ENCODE measurements at places on chromosomes 11 and 22. TPM values are rescaled to one million over a fixed set of nuclear protein-coding genes. Genes with fewer than 3 reads are reported as not detected.

OR6A2 gene
- not detected for total RNA-seq

ZC3H12C gene
- total RNA-seq, result 12.5 TPM

DNA sequence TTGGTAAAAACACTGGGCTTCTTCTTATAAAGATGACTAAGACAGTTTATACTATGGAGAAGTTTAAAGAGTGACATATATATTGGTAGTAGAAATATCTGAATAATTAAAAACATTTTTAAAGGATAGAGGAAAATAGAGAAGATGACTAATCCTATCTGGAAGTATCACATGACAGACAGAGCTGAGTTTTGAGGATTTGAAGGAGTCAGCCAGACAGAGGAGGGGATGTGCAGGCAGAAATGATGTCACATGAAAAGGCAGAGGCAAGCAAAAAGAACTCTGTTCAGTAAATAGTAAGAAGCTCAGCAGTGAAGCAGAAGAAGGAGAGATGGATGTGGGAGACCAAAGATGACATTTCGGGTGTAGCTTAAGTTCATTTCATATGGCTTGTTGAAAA is 1.6 kb downstream of the OR10A2 start:
- DNase-seq, result no peak

DNA sequence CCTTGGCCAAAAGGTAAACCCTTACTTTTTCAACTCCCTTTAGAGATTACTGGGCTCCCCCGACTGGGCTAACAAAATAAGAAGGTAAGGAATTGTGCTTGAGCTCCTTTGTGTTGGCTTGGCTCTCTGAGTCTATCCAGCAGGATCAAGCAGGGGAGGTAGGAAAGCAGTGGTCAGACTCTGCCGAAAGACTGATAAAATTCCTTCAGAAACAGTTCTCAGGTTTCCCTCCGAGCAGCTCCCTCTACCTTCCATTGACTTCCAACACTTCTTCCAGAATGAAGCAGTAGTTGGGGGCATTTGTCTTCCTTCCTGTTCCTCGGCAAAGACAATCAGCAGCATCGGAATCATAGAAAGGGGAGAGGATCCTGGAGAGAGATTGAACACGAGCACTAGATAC is 16.1 kb upstream of the CARD18 start:
- DNase-seq, result no peak

DNA sequence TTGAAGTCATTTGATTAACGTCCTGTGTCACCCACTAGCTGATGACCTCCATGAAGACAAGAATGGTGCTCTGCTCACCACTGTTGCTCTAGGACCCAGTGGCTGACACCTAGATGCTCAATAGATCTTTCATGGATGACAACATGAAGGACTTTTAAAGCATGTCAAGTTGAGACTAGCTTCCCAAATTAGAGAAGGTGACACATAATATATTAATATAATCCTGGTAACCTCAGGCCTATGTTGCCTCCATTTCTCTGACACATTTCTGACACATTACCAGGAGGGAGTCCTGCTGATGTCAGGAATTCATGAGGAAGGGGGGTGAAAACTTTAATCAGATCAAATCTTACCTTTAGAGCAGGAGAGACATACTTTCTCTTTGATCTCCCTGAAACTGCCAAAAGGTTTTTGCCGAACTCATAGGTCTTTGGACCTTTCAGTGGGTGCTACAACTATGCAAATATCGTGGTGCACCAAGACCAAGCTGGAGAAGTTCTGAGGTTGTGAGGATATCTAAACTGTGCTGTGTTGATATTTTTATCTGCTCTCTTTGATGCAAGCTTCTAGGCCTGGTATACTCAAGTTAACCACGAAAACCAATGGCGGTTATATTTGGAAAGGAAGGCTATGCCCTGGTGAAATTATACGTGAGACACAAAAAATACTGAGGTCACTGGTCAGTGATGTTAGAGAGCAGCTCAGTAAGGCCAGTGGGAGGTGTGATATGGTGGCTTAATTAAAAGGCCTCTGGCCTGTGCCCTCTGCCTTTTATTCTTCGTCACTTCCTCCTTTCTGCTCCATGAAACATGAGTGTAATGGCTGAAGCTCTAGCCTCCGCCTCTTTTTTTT is 13.2 kb upstream of the AMPD3 start:
- DNase-seq, result no peak

GRCh38 chr11:66363187-66363601 is 8.4 kb downstream of the SLC29A2 start:
- DNase-seq, result no peak

DNA sequence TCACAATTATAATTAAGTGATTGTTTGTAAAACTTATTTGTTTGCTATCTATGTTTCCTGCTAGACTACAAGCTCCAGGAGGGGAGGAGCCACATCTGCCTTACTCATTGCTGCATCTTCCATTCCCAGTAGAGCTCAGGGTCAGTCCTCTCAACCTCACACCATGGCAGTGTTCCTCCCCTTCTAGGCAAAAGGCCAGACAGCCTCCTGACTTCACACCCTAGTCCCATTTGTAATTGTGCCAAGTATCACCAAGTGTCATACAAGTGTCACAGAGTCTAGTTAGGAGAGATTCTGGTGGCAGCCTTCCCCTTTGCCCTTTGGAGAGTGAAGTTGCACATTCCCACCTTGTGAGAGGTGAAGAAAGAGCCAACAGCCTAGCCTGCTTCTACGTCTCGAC is 490.4 kb downstream of the INSC start:
- DNase-seq, result peak; percentile 37

GRCh38 chr11:36622431-36623136 is 24.5 kb upstream of the RAG2 start:
- no peak for DNase-seq

- no peak for DNase-seq
Observed at GRCh38 chr22:49317369-49317768, 510.3 kb downstream of the BRD1 start.

DNA sequence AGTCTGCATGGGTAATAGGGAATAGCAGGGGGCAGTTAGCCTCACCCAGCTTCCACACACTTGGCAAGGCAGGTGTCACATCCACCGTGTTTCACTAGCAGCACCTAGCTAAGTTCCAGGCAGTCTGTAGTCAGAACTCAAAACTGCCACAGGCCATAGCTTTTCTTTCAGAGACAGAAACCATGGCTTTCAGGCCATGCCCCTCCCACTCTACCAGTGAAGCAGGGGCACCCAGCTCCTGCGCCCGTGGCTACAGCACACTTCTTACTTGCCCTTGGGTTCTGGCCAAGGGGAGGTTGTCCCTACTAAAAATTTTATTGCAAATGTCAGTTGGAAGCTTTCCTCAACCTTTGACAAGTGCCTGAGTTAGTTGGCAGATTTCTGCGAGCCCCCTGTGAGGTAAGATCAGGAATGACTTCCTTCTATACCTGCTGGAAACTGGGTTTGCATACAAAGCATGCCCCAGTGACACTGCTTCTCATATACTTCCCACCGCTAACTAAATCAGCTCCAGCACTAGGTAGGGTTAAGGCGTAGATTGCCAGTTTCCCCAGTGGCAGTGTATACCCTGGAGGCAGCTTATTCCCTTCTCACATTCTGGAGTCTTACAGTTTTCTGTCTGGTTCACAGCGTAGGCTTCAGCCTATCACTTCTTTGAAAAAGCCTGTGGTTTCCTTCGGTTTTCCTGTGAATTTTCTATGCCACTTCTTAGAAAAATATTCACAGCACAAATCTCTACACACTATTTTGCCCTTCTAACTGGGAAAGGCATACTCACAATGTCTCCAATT is 139.0 kb upstream of the LUZP2 start:
- DNase-seq, result no peak

GRCh38 chr11:5507177-5507932 is 2.4 kb downstream of the UBQLN3 start:
- no peak for DNase-seq

Data from left cardiac atrium (tissue), 4 donors.